Mucosa of gallbladder (tissue), 1 donor: ENCODE measurements at places on chromosomes 4 and X.
A peak's percentile ranks its signal among the peaks of the same experiment; 100 is the strongest.

DNA sequence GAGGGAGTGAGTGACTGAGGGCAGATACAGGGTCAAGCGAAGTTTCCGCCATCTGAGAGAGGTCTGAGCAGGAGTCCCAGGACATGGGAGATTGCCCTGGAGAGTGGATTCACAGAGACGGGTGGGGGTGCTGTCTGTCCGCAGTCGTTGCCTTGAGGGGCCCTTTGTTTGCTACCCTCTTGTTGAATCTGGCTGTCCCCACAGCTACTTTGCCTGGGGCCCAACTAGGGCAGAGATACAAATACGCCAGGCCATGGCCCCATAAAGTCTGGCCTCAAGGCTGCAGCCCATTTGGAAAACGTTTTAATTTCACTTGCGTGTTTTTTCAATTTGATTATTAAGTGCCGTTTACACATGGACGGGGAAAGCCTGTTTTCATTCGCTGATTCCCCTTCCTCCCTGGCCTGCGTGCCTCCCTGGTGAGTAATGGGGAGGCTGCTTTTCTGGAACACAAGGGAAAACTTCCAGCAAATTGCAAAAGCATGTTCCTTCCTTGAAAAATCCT, 134.4 kb downstream of the SMIM20 start:
- peak; percentile 17 for DNase-seq

DNA sequence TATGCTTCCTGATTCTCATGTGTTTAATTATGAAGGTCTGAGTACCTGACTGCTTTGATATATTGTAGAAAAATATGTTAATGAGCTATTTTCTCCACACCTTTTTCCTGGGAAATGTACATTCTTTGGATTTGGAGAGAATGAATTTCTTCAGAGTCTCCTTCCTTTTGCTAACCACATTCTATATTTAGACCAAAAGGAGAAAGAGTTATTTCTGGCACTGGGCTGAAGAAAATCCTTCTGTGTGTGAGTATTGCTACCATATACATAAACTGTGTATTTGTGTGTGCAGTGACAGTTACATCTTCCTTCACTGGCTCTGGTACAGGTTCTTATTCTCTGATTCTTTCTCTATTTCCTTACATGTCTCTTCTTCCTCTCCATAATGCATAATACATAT, 44.5 kb upstream of the PGRMC2 start:
- DNase-seq, result no peak

GRCh38 chrX:10074241-10074941, 82.4 kb upstream of the CLCN4 start:
- DNase-seq, result no peak

- DNase-seq, result no peak
Observed at GRCh38 chr4:10765386-10765785, 80.8 kb upstream of the CLNK start.

DNA sequence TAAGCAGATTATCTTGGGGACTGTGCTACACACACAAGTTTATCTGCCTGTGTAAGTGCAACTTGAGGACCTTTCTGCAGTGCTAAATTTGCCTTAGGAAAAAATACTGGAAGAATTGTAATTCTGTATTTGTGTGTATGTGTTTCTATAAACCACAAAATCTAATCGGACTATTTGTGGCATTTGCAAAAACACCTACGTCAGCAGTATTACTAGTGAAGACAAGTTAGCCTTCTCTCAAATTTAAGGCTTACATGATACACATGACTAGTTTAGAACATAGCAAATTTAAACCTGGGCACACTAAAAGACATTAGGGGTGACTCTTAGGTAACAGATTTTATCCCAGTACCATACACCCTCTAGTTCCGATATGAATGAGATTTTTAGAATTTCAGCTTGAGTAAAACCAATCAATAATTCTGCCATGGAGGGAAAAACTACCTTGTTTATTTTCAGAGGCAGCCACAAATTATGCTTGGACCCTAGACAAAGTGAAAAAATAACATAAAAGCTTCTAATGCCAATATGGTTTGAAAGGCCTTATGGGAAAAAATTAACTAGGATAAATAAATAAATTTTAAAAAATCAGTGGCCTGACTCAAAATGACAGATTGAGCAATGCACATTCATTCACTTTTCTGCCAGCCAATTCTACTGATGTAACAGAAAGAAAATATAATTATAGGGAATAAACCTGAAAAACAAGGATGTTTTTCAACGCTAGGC, 176.4 kb downstream of the SNCA start:
- DNase-seq, result no peak

- no peak for DNase-seq
Observed at GRCh38 chr4:174193438-174194374, 89.8 kb downstream of the FBXO8 start.

DNA sequence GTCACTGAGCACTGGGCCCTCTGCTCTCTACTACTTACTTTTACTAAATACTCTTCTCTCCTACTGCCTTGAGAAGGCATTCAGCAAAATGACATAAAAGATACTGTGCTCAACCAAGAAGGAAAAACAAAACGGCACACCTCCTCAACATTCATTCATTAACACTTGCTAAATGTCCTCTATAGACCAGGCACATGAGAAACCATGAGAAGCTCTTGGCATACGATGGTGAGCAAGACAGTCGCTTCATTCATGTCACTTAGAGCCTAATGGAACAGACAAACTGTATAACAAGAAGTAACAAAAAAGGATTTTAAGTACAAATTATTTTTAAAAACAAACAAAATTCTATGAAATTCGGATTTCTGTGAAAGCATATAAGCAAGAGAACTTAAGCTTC, 38.7 kb downstream of the COL25A1 start:
- DNase-seq, result no peak

DNA sequence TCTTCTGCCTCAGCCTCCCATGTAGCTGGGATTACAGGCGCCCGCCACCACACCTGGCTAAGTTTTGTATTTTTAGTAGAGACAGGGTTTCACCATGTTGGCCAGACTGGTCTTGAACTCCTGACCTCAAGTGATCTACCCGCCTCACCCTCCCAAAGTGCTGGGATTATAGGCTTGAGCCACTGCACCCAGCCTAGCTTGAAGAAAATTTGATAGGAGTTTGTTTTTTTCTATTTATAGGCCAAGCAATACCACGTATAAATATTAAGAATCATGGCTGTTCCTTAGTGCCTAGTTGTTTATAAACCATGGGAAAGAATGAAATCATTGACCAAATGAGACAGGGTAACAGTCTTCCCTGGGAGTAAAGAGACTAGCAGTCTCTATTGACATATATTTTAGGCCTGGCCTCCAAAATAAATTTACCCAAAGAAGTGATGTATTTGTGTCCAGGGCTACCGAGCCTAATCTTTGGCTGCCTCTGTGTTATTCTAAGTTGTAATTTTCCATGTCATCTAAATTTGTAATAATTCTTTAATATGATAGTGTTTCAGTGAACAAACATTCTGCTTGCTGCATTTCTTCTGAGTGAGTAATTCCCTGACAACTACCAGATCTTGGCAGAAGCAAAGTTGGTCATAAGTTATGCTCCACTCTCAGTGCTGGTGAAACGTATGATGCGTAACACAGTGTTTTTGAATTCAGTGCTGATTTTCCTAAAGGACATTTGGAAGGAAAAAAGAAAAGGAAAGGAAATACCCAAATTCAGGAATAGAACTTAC, 10.3 kb downstream of the PKD2 start:
- no peak for DNase-seq

DNA sequence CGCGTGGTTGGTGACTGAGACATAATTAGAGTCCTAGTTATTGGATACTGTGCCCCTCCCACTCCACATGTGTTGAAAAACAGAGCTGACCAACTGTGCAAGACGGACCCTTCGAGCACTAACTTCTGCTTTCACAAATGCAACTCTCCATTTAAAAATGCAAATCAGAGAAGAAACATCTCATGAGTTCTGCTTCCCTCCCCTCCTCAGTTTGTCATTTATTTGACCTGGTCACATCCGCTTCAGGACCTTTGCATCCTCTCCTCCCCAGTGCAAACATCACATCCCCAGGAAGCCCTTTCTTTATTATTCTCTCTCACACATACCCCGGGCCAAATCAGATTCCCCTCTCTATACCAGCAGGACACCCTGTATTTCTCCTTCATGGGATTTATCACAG, 38.1 kb upstream of the NOCT start:
- no peak for DNase-seq

DNA sequence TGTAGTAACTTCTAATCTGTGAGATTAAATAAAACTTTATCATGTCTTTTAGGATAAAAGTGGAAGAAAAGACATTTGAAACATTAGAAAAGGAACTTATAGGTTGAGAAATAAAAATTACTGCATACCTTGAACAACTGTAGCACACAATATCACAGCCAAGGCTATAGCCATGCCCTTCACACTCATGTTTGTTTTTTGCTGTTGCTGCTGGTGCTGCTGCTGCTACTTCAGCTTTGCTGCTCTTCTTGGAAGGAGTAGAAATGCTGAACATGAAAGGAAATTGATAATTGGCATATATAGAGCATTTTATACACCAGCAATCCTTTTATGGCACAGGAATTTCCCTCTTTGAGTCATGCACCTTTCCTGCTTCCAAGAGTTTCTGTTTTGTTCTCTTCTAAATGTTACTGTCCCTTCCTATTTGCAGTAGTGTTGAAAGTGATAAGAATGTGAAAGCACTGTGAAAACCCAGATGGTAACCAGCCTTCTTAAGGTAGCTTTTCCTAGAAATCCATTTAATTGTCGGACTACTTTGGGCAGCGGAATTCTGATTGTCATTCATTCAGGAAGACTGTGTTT, at the start of gene CXCL11:
CXCL11 (minus strand) TSS at position 272 of the 582 bp plus-strand sequence; CDS start at position 189, 83 bp downstream.
- no peak for DNase-seq

GRCh38 chr4:111014537-111014936, 391.7 kb upstream of the PITX2 start:
- DNase-seq, result no peak

- DNase-seq, result no peak
Observed at GRCh38 chrX:106791495-106791894, 11.0 kb upstream of the TBC1D8B start.

DNA sequence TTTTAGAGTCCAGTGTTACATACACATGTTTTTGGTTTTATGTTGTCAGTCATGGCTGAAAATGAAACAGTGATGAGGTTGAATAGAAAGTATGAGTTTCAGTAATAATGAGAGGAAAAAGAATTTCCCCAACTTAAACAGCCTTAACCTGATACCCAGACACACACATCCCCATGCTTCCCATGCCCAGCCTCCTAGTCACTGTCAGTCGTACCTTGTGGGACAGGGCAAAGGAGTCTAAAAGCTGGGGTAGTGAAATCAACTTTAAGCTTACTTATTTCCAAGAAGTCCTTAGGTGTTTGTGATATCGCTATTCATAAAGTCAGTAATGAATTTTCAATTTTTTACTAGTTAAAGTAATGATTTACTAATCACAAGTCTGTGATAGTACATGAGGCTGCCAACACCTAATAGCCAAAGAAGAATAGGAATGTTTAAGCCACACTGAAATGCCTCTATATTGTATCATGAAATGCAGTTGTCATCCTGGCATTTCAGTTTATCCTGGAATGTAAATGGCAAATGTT, 24.3 kb upstream of the GPR34 start:
- no peak for DNase-seq

DNA sequence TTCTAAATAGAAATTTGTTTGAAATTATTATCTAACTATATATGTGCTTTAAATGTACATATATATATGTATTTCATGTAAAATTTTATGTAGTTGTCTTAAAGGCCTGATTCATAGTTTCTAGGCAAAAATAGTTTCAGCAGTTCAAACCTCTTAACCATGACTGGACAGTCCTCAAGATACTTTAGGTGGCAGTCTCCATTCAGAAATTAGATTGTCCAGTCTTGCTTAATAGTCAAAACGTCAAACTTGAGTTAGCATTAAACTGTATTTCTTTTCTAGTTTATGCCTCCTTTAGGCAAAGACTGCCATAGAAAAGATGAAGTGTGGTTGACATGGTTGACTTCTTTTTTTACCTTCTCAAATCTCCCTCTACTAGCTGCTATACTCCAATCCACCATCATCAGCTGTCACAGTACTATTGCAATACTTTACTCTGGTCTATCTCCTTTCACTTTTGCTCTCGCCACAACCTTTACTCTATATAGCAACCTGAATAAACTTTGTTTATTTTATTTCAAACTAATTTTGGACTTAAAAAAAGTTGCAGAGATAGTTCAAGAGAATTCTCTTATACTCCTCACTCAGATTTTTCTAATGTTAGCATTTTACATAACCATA, 395.6 kb upstream of the DIPK2B start:
- no peak for DNase-seq

DNA sequence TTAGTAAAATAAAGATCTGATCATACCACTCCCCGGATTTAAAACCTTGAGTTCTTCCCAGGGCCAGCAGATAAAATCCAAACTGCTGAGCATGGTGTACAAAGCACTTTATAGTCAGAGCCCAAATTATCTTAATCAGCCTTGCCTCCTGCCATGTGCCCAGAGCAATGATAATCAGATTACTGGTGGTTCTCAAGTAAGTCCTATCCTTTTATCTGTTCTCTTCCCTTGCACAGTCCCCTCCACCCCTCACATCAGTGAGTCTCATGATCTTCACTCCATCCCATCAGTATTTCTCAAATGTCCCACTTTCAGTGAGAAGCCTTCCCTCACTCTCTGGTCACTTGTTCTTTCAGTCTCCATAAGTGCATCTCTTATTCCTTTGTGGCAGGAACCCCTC, 22.7 kb downstream of the INTS6L start:
- no peak for DNase-seq

- no peak for DNase-seq
Observed at GRCh38 chrX:118216087-118216486, 99.5 kb upstream of the KLHL13 start.

DNA sequence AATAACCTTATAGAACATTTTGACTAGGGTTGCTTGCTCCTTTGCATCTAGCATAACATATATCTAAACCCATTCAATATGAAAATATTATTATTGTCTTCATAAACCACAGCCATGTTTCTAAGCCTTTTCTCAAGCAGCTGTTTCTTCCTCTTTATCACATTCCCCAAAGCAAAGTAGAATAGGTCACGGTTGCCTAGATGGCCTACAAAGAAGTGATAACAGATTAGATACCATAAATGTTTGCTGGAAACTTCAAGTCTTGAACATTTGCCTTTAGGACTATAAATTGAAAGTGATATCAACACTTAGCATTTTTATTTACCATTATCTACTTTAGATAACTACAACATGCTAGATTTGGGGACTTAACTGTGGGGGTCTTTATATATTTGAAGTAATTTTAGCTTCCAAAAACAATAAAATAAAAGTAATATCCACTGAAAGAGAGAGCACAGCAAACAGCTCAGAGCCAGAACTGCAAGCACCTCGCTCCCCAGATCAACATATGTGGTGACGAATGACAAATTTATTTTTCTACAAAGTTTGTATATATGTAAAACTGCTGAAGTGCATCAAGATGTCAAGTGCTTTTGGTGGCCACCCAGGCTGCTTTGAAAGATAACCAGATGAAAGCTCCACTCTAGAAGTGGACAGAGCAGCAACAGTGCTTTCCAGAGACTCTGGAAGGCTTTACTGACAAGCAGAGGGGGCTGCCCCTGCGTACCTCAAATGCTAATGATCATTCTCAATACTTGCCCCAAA, 8.0 kb downstream of the HHIP start:
- no peak for DNase-seq

GRCh38 chr4:137528673-137529072, 3.6 kb downstream of the PCDH18 start:
- DNase-seq, result no peak

- DNase-seq, result no peak
Observed at GRCh38 chrX:42246814-42247213, 323.5 kb upstream of the CASK start.

GRCh38 chr4:82919386-82919785, 18.9 kb downstream of the THAP9 start:
- no peak for DNase-seq

GRCh38 chr4:86557526-86557925, 36.6 kb upstream of the PTPN13 start:
- no peak for DNase-seq

GRCh38 chrX:9948406-9948805, 18.8 kb upstream of the CLDN34 start:
- no peak for DNase-seq
